ENCODE measurements at places on chromosomes 1 and 21. TPM values are rescaled to one million over a fixed set of nuclear protein-coding genes. Genes with fewer than 3 reads are reported as not detected.

RHD gene
- not detected for total RNA-seq

ATP6V1G3 gene
- total RNA-seq = not detected

TNNT2 gene
- 8,708 TPM for total RNA-seq

ACTL8 gene
- total RNA-seq = not detected

ZMPSTE24 gene
- 33.8 TPM for total RNA-seq

CREB3L4 gene
- 4.8 TPM for total RNA-seq

DMRTA2 gene
- total RNA-seq = not detected

FCN3 gene
- 27.3 TPM for total RNA-seq

Data from left ventricle myocardium inferior (tissue), 1 donor.